ENCODE measurements at places on chromosomes 5 and 9.
A peak's percentile ranks its signal among the peaks of the same experiment; 100 is the strongest.

DNA sequence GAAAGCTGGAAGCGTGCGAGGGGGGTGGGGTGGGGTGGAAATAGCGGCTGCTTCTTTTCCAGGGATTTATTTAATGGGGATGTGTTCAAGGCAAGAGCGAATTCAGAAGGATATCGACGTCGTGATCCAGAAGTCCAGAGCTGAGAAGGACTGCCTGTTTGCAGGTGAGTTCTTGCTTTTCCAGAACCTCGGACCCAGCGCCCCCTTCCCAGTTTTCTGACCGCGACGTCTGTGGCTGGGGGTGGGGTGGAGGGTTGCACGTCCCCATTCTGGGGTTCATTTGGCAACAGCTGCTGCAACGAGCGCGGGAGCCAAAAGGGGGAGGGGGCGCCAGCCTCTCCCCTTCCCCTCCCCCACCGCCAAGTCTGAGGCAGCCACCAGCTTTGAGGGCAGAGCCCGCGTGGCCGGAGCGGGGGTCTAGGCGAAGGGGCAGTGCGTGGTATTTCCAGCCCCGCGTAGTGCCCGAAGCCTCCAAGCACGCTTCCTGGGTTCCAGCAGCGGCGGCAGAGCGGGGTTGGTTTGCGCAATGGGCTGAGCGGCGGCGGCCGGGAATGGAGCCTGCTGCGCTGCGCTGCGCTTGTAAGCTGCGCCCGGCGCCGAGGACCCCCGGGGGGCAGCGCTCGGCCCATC lies 701 bp downstream of the PARP8 start:
- DNase-seq = peak; percentile 61

DNA sequence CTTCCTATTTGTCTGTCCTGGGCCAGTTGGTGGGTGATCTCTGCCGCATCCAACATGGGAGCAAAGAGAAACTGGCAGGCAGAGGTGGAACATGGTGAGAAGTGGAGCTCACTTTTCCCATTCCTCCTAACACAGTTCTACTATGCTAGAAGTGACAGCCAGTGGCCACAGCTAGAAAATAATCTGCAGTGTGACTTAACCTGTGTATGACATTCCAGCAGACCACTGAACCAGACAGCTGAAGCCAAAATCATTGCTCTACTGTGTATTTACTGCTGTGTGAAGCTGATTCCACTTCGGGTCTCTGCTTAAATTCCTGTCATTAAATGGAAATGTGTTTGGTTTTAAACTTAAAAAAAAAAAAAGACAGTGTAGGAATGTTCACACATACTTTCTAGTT lies 523.0 kb downstream of the MTRR start:
- DNase-seq = no peak

- DNase-seq = no peak
These were observed 58.7 kb upstream of the NFIB start for GRCh38 chr9:14372437-14373335.

- peak; percentile 7 for DNase-seq
These were observed 2.4 kb downstream of the ZNF483 start for GRCh38 chr9:111527347-111527746.
